NCI-H524 (cell line): ENCODE measurements at places on chromosomes 5 and 9.

DNA sequence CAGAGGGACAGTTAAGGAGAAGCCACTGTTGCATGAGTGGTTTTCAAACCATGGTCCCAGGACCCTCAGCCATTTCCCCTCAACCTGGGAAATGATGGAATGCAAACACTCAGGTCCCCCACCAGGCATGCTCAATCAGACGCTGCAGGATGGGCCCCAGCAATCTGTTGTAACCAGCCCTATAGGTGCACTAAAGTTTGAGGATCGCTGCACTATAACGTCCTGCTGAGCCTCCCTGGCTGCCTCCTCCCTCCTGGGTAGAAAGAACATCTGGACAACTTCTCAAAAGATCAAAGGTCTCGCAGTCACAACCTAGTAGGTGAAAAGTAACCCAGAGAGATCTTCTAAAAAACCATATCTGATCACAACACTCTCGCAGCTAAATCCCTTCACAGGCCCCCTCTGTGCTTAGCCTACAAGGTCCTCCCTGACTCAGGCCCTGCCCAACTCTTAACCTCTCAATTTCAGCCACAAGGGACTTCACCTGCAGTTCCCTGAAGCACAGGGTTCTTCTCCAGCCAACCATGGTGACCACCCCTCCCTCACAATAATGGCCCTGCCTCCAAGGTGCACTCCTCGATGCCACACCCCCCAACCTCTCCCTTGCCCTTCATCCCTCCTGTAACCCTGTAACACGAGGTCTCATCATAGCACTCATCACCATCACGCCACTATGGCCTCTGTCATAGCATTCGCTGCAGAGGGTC, 3.5 kb downstream of the SHB start:
- DNase-seq, result no peak

DNA sequence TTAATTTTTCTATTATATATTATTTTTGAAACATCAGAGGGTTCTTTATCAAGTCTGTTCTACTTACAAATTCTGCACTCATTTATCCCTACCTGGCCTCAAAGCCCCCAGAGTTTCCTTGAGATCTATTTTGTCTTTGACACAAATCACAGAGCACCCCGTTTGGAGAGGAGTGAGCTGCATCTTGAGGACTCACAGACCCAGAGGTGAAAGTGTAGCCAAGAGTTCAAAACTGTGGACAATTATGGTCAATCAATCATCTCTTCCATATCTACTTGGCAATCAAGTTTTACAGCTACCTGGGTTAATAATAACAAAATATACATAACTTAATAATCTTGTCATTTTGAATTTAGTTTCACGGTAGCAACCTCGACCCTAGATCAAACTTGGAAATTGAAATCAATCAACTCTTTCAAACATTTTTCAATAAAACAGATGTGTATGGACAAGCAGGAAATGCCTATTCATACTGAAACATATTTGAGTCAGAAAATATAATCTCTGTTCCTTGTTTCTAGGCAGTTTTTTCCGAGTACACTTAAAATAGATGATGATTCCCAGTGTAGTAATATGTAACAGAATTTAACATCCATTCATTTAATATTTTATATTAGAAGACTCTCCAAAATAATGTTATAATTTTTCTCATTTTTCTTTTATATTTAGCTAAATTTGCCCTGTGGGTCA, 13.7 kb upstream of the SYK start:
- no peak for DNase-seq

DNA sequence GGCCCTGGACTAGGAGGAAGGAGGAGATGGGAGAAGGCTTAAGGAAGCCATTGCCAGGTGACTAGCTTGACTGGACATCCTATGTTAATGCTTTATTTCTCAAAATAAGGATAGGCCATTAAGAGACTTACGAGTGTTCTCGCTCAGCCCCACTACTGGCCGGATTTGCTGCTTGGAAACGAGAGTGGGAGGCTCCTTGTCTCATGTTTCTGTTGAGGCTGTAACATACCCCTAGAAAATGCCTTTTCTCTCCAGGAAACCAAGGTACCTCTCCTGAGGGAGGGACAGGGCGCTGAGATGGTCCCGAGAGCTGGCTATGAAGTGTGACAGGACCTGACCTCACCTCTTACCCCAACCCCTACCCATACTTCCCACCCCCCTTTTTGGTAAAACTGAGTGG, 60.0 kb downstream of the RALGPS1 start:
- no peak for DNase-seq

GRCh38 chr9:19174127-19174912, 47.0 kb upstream of the PLIN2 start:
- DNase-seq, result peak; percentile 1

- no peak for DNase-seq
Observed at GRCh38 chr9:71896761-71897160, 14.2 kb downstream of the ABHD17B start.

GRCh38 chr9:110303133-110303532, 34.5 kb downstream of the TXNDC8 start:
- no peak for DNase-seq

DNA sequence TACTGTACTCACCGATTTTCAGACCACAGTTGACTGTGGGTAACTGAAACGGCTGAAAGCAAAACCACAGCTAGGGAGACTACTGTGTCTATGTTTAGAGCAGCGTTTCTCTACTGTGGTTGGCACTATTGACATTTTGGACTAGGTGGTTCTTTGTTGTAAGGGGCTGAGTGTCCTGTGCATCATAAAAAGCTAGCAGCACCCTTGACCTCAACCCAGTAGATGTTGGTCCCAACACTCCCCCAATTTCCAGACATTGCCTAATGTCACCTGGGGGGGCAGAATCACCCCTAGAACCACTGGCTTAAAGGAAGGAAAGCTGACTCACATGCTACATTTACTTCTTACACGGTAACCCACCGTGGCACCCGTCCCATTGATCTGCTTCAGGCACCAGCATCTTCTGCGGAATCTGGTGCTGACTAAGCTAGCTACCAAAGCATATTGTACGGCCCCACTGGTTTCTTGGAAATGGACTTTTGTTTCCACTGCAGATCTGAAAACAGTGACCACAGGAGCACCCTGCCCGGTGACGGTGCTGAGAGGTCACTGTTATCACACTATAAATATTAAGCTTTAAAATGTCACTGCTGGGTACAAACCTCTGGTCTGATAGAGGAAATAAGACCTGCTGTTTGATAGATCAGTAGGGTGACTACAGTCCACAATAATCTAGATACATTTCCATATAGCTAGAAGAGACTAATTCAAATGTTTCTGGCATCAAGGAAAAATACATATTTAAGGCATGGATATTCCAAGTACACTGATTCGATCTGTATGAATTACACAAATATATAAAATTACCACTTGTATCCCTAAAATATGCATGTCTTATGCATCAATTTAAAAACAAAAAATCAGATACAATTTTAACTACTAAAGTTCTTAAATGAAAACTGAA, 151.4 kb downstream of the HSD17B3 start:
- DNase-seq, result no peak

- DNase-seq, result no peak
Observed at GRCh38 chr5:127515693-127516440, 1.6 kb upstream of the PRRC1 start.

GRCh38 chr5:80152778-80153177, 103.1 kb downstream of the SERINC5 start:
- DNase-seq, result no peak

DNA sequence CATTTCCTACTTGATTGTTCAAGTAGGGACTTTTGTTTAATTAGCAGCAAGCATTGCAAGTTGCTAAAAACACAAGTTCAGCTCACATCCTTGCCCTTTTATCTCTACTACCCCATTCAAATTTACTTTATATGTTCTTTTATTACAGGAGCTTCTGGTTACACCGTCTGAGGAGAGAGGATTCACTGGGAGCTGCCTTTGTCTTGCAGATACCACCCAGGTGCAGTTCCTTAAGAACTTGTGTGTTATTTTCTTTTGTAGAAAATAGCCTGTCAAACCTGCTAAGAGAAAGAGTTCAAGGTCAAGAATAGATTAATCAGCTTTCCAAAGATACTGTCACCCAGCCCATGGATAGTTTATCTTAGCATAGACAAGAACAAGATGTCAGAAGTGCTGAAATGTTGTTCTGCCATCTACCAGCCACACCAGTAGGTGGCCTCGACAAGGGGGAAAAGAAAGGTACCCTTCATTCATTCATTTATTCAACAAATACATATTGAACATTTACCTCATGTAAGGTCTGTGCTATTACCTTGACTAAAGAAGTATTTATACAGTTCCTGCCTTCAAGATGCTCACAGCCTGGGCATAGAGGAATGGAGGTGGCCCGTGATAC, 750.3 kb downstream of the MAT2B start:
- DNase-seq, result no peak

DNA sequence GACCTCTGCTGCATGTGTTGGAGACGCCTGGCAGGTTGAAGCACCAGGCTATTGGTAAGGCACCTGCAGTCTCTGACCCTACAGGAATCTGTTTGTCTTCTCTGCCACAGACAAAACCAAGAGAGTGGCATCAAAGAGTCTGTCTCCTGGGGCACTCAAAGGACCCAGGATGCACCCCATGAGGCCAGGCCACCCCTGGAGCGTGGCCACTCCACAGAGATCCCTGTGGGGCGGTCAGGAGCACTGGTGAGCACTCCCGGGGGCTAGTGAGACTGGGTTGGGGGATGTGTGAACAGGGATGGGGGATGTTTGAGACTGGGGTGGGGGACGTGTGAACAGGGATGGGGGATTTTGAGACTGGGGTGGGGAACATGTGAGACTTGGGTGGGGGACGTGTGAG, 240.3 kb downstream of the CACNA1B start:
- no peak for DNase-seq
